ENCODE measurements at places on chromosomes 1 and 21.
A peak's percentile ranks its signal among the peaks of the same experiment; 100 is the strongest.

DNA sequence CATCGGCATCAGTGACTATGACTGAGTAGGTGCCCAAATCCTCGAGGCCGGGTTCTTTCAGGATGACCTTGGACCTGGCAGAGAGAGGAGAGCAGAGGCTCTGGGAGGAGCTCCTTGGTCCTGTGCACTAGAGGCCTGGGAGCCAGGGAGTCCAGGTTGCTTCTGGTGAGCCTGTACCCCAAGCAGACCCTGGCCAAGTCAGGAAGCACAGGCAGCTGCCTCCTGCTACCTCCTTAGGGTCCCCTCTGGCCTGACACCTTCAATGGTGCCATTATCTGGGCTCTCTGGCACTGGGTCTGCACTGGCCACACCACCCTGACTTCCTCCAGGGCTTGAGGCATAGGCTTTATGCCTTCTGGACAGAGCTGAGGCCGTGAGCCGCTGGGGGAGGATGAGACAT is 37.7 kb downstream of the MYOM3 start:
- DNase-seq: no peak

GRCh38 chr1:51583532-51583931 is 33.4 kb upstream of the OSBPL9 start:
- no peak for DNase-seq

- DNase-seq: no peak
Measured at GRCh38 chr1:40952744-40953315, 26.7 kb upstream of the CTPS1 start.

GRCh38 chr1:11838349-11839272 is 9.0 kb downstream of the NPPA start:
- DNase-seq: peak; percentile 25

GRCh38 chr1:169529068-169529642 is 43.4 kb upstream of the SLC19A2 start:
- DNase-seq: no peak

GRCh38 chr1:26775666-26776065 is 12.1 kb upstream of the PIGV start:
- DNase-seq: no peak

DNA sequence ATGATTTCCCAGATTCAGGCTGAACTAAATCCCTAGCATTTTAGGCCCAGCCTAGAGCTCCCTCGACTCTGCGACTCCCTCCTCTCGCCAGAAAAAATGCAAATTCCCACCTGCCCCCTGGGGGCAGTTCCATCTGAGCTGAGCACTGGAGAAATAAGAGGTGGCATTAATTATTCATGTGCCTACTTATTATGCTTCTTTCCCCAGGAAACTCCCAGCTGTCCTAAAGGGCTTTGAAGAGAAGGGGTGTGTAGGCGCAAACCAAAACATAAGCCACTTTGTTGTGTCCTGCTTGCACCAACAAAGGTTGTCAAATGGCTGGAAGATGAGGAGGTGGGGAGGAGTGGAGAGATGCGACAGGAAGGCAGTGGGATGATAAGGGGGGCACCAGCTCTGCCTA is 41.4 kb upstream of the GOLT1A start:
- DNase-seq: peak; percentile 78

GRCh38 chr1:166929911-166930310 is 45.4 kb downstream of the ILDR2 start:
- DNase-seq: no peak

DNA sequence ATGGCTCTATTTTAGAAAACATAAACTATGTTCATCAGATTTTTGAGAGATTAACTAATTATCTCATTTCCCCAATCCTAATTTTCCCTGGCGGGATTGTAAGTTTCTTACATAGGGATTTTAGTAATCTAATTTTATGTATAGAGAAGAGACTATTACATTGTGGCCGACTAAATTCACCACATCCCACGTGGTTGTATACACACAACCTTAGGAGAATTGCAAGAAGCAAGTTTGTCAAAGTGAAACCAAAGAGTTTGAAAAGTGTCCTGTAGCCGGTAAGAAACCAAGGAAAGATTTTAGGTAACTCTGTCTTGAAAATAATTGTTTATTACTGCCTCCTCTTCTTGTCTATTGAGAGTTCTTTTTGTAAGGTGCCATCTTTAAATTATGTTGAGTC is 550.6 kb downstream of the LTN1 start:
- no peak for DNase-seq

DNA sequence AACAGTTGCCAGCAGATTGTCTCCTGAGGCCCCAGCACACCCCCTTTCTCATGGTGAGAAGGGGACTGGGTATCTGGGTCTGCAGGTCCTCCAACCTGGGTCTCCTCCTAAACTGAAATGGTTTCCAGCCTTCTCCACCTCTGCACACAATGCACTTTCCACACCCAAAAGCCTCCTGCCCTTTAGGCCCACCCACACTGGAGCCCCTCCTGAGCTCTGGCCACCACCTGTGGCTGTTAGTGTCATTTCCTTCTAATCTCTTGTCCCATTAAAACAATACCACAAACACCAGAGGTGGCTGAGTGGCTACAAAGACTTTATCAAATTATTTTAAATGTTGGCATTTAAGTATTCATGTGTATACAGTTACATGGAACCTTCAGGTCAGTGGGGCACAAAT is 11.5 kb downstream of the GPR3 start:
- no peak for DNase-seq

All from NCI-H187 (cell line).